Activated T-helper 1 cell treated with anti-CD3 and anti-CD28 coated beads, Interleukin-2, amount 50 U/mL, for 16 hours (primary cell): ENCODE measurements at places on chromosomes 5 and 9.
A peak's percentile ranks its signal among the peaks of the same experiment; 100 is the strongest.

DNA sequence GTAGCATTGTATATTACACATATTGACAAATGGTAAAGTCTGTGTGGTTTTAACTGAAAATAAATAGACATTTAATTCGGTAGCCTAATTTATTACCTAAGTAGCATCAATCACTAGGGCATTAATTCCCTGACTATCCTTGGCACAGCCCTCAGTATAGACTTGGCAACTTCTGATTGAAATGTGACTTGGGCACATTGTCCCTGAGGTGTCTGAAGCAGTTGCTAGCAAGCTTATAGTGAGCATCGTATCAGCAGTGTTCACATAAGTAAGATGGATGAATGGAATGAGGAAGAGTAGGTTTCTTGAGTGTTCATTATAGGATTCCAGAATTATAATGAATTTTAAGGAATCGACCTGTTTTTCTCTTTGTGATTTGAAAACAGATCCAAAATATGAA lies 16.1 kb downstream of the LURAP1L start:
- DNase-seq: no peak

DNA sequence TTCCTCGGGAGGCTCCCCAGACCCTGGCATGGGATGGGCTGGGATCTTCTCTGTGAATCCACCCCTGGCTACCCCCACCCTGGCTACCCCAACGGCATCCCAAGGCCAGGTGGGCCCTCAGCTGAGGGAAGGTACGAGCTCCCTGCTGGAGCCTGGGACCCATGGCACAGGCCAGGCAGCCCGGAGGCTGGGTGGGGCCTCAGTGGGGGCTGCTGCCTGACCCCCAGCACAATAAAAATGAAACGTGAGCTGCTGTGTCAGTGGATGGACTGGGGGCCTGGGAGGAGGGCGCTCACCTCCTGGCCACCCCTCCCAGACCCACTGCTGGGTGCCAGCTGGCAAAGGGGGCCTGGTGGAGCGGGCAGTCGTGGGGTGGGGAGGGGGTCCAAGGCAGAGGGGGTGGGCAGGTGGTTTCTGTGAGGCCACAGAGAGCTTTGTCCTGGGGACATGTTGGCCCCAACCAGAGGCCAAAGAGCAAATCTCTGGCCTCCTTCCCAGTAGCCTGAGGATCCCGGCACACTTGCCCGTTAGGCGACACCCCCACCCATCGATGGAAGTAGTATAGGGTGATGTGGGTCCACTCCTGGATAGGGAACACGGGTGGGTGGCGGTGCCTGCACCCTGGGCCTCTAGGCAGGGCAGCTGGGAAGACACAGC lies 9.8 kb downstream of the EGFL7 start:
- DNase-seq: no peak

DNA sequence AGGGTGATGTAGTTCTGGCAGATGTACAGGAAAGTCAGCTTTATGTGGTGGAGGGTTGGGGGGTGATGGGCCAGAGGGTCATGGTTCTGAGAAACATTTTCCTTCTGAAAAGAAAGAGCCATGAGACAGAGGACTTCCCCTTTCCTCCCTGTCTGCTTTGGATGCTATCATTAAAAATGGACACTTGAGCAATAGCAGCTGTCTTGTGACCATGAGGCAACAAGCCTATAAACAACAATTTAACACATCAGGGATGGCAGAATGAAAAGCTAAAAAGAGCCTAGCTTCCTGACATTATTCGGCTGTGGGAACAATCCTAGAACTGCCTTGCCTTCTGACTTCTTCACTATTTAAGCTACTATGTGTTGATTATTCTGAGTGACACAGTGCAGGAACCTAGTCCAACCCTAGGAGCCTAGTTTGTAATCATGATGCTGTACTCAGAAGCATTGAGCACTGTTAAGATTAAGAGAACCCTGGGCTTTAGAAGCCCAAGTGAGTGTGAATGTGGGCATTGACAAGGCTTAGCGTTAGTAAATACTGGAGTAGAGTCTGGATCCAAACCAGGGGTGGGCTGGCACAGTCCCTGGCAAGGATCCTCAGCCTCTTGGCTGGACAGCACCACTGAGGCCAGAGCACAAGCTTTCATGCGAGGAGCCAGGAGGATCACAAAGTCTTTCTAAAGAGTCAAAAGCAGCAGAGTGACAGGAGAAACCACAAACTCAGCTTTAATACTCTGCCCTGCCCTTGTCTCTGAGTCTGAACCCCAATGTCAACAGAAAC lies 178.5 kb upstream of the EGFLAM start:
- DNase-seq: no peak

GRCh38 chr9:110933350-110934001 lies 104.8 kb downstream of the LPAR1 start:
- DNase-seq: no peak

GRCh38 chr9:113313261-113313660 lies 10.1 kb upstream of the RNF183 start:
- no peak for DNase-seq

DNA sequence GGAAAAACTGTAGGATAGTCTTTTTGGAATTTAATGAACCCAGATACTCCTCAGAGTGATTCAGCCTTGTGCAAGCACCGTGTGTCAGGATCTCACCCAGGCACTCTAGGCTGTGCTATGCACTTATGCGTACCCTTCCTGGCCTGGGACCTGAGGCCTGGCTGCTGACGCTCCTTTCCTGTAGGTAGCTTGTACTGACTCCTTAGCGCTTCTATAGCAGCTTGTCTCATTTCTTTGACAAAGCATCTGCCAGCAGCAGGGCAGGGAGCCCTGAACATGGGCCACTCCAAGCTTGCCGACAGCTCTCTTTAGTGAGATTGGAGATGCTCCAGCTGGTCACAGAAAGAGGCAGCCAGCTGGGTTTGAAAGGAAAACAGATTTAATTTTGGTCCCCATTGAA lies 147.3 kb downstream of the SGCD start:
- DNase-seq: no peak

GRCh38 chr5:65479527-65479926 lies 2.2 kb downstream of the ADAMTS6 start:
- DNase-seq: no peak

GRCh38 chr5:7927466-7928375 lies 58.8 kb downstream of the MTRR start:
- no peak for DNase-seq

DNA sequence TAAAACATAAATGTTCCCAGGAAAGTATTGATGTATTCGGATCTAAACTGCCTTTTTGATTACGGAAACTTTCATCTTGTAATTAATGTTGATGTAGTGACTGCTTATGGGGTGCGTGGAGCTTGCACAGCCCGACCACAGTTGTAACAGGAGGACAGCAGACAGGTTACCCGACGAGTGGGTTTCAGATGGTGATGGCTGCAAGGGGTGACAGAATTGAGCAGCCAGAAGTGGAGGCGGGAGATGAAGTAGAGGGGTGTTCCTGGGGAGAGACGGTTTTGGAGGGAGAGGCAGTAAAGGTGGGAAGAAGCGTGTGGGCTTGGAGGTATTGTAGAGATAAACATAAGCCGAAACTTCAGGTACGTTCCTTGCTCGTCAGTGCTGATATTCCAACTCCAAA lies 5.8 kb downstream of the CEP72 start:
- no peak for DNase-seq

GRCh38 chr5:27516437-27516836 lies 478.1 kb upstream of the CDH9 start:
- no peak for DNase-seq

DNA sequence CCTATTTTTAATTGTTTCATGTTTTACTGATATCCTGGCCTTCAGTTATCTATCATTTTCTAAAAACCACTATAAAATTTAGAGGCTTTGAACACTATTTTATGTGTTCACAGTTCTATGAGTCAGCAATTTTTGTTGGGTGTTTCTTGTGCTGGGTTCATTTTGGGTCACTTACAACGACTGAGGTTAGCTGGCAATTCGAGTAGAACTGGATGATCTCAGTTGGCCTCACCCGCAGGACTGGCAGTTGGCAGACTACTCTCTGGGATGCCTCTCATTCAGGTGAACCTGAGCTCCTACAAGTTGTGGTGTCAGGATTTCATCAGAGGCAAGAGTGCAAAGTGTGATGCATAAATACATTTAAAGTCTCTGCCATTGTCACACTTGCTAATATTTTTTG lies 151.0 kb upstream of the PAPPA start:
- no peak for DNase-seq

- no peak for DNase-seq
These were observed 26.6 kb upstream of the ABLIM3 start for GRCh38 chr5:149114403-149115312.

DNA sequence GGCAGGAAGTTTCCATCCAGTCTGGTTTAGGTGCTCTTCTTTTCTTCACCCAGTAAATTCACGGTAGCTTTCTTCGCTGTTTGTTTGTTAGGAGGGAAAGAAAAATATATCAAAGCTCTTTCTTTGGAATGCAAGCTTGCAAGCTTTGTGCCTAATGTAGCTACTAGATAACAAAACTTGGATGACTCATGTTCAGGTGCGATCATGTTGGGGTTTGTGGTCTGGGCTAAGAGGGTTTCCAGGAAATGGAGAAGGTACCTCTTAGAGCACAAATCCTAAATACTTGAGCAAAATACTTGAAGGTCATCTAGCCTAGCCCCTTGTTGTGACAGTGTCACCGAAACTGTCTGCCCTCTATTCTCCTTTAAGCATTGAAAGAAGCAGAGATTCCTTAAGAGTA lies 17.7 kb downstream of the SRP19 start:
- DNase-seq: peak; percentile 35

DNA sequence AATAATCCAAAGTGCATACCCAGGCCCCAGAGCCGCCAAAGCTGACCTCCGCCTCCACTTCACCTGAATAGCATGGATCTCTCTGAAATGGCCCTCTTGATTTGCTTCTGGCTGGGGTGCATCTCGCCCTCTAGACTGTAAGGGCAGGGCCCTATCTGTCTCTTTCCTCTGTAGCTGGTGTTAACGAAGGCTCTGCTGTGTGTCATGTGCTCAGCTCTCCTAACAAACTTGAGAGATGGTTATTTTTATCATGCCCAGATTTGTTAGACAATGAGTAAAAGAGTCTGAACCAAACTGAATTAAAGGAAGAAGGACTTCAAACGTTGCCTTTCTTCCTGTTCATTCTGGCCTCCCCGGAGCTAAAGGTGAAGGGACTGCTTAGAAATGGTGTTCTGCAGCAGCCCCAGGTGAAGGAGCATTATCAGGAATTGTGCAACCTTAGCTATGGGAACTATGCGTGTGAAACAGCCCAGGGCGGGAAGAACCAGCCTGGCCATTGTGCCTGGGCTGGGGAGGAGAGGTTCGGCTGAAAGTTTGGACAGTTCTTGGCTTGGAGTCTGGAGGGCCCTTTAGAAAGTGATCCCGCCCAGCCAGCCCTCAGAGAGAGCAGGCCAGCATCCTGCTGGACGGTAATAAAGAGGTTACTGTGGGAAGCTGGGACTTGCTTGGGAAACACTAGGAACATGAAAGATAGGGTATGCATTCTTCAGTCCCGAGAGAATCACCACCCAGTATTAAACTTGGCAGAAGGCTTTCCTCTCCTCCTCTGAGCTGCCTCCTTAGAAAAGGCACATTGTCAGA lies 73.5 kb downstream of the WWC1 start:
- DNase-seq: no peak

DNA sequence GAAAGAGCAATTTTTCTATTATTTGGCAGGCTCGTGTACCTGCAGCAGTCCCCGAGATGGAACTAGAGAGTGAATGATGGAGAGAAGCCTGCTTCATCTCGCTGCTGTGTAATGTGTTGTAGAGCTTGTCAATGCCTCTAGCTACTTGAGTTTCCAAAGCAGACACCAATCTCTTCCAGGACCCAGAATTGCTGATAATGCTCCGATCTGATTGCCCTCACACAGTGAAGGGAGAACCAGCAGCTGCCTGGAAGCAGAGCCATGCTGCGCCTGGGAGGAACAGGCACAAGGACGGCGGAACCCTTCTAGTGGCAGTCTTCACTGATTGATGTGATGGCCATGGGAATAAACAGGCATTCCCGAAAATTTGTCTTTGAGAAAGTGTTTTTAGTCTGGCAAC lies 288.0 kb downstream of the ICE1 start:
- no peak for DNase-seq

- DNase-seq: no peak
These were observed 596.3 kb downstream of the HINT1 start for GRCh38 chr5:130568791-130569190.

GRCh38 chr9:125375820-125376219 lies 114.2 kb downstream of the GAPVD1 start:
- no peak for DNase-seq

- no peak for DNase-seq
These were observed 185.8 kb downstream of the CDK5RAP2 start for GRCh38 chr9:120394058-120394669.

- DNase-seq: no peak
These were observed 10.4 kb downstream of the PTCH1 start for GRCh38 chr9:95506428-95506677.

DNA sequence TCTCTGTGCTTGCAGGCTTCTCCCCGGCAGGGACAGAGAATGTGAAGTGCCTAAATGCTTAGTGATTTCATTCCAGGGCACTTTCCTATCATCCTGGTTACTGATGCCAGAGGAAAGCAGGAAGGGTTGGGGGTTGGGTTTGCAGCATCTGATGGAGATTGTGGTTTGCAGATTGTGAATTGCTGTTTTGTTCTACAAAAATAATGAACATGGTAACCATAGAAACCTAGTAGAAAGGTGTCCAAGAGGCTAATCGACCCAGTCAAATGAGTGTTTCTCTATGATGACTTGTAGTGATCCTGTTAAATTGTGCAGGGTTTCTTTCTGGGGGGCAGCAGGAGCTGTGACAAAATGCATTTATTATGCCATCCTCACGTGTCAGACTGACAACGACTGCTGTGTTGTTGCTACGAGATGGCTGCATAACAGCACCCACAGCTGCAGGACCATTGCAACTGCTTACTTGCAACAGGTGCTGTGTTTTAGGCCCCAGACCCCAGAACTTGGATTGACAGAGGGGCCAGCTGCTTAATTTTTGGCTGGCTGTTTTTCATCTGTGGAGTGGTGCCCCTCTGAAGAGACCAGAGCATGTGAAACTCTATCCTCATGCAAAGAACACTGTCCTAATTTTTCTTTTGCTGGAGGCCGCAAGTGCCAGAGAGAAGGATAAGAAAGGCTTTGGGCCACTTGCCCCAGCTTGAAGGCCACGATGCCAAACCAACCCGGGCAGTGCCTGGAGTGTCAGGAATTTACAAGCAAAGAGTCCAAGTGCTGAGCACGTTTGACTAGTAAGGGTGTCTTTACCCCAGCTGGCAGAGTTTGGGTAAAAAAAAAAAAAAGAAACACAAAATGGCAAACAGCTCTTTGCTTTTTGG lies 397.8 kb downstream of the GADD45G start:
- no peak for DNase-seq

DNA sequence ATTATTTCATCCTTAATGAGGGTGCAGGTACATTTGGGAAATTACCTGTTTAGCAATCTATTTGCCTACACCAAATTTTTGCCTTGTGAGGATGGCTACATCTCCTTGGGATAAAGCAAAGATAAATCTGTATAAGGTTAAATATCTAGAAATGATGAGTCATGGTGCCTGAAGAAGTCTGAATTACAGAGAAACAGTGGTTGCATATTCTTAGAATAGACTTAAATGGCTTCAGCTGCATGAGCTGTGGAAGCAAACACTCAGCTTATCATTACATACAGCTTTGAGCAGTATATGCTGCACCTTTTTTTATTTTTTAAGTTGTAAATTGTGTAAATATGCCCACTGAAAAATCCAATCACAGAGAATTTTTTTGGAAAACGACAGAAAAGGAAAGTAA lies 153.5 kb downstream of the RAPGEF6 start:
- no peak for DNase-seq
